ENCODE measurements at places on chromosomes 3 and 15.

GRCh38 chr3:16836505-16837237 lies 48.1 kb upstream of the PLCL2 start:
- no peak for DNase-seq

DNA sequence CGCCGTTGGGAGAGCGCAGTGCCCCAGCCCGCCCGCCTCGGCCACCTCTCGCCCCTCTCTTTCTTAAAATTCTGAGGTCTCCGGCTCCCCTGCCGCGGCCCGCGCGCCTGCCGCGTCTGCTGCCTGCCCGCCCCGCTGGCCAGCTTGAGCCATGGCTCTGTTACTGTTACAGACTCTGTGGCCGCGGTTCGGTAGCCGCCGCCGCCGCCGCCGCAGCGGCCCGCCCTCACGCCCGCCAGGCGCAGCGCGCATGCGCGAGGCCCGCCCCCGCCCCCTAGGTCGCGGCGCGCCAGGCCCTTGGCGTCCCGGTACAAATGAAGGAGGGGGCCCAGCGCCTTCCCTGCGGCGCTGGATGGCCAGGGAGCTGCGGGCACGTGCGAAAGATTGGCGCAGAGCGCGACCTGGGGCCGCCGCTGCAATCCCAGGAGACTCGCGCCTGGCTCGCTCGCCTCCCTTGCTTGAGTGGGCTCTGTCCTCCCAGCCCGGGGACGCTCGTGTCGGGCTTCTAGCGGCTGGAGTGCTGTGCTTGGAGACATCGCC lies at the start of gene ONECUT1:
ONECUT1 (minus strand) TSS at position 168 of the 540 bp plus-strand sequence. CDS start 452 bp downstream, outside the sequence.
- peak; percentile 35 for DNase-seq

DNA sequence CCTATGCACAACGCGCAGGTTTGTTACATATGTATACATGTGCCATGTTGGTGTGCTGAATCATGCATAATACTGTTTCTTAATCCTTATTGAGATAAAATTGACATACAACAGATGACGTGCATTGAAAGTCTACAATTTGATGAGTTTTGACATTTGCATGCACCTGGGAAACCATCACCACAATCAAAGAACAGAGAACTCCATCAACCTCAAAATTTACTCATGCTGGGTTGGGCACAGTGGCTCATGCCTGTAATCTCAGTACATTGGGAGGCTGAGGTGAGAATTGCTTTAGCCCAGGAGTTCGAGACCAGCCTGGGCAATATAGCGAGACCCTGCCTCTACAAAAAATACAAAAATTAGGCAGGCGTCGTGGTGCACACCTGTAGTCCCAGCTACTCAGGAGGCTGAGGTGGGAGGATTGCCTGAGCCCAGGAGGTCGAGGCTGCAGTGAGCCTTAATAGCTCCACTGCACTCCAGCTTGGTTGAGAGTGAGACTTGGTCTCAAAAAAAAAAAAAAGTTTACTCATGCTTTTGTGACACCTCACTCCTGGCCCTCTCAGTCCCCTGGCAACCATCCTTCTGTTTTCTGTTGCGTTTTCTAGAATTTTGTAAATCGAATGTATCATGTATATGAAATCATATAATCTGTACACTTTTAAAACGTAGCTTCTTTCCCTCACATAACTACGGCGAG lies 56.6 kb downstream of the BHLHE40 start:
- DNase-seq = no peak

GRCh38 chr3:124759666-124760401 lies 29.6 kb downstream of the UMPS start:
- DNase-seq = no peak

GRCh38 chr15:29134641-29135308 lies 134.8 kb downstream of the NSMCE3 start:
- no peak for DNase-seq

DNA sequence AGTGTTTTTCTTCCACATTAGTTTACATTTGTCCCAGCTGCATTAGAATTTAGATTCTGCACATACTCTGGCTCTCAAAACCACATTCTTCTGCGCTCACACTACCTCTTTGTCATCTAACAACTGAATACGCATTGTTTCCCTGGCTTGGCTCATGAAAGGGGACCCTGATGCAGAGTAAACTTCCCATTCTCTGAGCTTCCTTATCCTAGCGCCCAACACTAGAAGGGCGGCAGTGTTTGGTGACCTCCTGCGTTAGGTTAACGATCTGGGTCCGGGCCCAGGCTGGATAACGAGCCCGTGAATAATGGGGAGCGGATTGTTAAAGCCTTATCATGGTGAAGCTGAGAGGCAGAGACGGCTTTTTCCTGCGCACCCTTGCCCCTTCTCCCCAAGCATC lies 63.9 kb downstream of the ETV5 start:
- DNase-seq = no peak

GRCh38 chr3:119664370-119664769 lies 4.0 kb upstream of the POPDC2 start:
- no peak for DNase-seq

- no peak for DNase-seq
Measured at GRCh38 chr3:41575724-41576123, 376.4 kb downstream of the CTNNB1 start.

GRCh38 chr15:61118885-61119284 lies 110.2 kb downstream of the RORA start:
- no peak for DNase-seq

DNA sequence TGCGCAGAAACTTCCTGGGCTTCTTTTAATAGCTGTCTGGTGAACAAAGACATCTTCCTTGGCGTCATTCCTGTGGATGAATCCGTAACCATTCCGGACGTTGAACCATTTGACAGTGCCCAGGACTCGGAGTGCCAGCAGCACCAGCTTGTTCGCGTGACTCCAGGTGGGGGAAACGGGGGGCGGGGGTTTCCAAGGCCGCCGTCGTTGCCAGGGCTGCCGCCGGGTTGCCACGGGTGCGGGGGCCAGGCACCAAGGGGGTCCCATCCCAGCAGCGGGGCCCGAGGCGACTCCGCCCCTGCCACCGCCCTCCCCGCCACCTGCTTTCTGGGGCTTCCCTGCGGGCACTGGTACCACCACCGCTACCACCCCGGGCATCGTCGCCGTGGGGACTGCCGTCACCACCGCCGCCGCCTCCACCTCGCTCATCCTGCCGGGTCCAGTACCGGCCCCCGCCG lies 22.8 kb downstream of the RGMA start:
- DNase-seq = no peak

GRCh38 chr3:133271539-133271938 lies 128.3 kb upstream of the BFSP2 start:
- DNase-seq = no peak

- DNase-seq = no peak
Measured at GRCh38 chr15:70276401-70276800, 178.7 kb upstream of the TLE3 start.

DNA sequence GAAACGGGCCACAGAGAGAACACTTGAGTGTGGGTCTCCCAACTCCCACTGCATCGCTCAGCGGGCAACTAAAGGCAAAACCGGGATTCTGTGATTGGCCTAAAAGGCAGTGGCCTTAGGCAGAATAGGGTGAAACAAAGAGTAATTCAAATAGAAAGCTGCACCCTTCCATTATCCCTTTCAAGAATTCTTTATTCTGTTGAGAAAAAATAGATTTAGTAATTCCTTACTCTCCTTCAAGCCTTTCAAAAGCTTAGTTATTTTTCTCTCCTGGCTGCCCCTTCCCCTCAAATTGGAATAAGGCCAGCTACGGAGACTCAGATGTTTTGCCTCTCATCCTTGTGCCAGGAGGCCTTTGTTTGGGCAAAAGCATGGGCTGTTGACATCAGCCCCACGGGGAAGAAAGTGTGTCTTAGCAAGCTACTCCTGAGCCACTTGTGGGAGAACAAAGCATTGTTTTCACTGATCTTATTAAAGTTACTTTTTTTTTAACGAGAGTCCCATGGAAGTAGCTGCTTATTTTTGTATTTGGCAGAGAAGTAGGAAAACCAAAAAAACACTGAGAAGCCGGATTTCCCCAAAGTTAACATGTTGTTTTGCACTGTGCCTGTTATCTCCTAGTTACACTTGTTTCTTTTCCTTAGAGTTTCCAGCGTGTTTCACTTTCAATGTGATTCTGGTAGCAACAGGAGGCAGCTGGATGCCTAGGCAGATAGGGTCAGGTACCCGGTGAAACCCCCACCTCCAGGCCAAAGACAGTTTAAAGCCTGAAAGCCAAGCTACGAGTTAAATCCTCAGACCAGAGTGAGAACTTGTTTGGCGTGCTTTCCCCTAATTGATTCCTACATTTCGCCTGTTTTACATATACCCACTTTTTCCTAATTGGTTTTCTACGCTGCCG lies 2.2 kb downstream of the ST6GAL1 start:
- no peak for DNase-seq

GRCh38 chr15:58432401-58432800 lies 610 bp downstream of the LIPC start:
- no peak for DNase-seq

- no peak for DNase-seq
Measured at GRCh38 chr3:5140230-5140621, 18.1 kb downstream of the ARL8B start.

- DNase-seq = no peak
Measured at GRCh38 chr3:50201573-50202315, 3.3 kb upstream of the SLC38A3 start.

GRCh38 chr15:31268911-31269784 lies 57.5 kb upstream of the KLF13 start:
- DNase-seq = no peak

GRCh38 chr3:173043757-173044156 lies 97.3 kb downstream of the SPATA16 start:
- DNase-seq = no peak

DNA sequence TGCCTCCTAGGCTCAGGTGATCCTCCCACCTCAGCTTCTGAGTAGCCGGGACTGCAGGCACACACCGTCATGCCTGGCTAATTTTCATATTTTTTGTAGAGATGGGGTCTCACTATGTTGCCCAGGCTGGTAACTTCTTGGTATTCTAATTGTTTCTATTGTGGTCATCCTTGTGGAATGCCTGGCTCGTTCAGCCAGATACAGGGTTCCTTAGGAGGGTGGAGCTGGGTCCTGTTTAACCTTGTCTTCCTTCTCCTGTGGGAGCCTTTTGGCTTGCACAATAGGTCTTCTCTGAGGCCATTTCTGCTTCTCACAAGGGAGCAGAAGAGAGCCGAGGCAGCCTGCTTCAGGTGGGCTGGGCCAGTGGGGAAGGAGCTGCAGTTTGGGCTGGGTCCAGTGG lies 15.7 kb downstream of the PLEKHO2 start:
- no peak for DNase-seq

- no peak for DNase-seq
Measured at GRCh38 chr3:48564022-48564421, 441 bp upstream of the UCN2 start.

- DNase-seq = no peak
Measured at GRCh38 chr15:78212008-78212407, 22.4 kb downstream of the ACSBG1 start.

DNA sequence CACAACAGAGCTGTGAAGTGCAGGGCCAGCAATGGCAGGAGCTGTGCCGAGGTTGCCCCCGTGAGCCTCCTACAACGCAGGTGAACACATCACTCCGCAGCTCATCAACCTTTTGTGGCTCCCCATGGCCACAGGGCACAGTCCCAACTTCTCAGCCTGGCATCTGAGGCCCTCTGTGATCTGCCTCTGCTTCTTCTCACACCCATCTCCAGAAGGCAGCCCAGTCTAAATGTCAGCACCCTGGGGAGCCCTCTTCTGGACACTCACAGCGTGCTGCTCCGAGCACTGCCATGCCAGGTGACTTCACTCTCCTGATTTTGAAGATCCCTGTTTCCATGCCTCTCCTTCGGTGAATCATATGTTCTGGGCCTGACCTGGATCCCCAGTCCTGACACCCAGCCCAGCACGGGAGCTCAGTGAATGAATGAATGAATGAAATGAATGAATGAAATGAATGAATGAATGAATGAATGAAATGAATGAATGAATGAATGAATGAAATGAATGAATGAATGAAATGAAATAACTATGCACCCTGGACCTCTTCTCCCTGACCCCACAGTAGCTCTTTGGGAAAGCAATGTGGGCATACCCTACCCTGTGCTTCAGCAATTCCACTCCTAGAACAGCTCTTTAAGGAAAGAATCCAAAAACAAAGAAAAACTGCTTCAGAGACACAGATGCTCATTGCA lies 17.9 kb upstream of the SKIC8 start:
- no peak for DNase-seq

- DNase-seq = no peak
Measured at GRCh38 chr3:138046955-138047354, 37.0 kb downstream of the CLDN18 start.
